ENCODE measurements at places on chromosomes 11 and 22. TPM values are rescaled to one million over a fixed set of nuclear protein-coding genes. Genes with fewer than 3 reads are reported as not detected.

The OR8A1 gene
- not detected for total RNA-seq

The TSSK2 gene
- not detected for total RNA-seq

The PKDREJ gene
- total RNA-seq = 0.04 TPM

The OR8D4 gene
- total RNA-seq = 0.04 TPM

The H19 gene
- total RNA-seq = not detected

The PGR gene
- total RNA-seq = 0.07 TPM

The YAP1 gene
- total RNA-seq = 32.0 TPM

The OR51B6 gene
- not detected for total RNA-seq

The AIFM3 gene
- total RNA-seq = 0.56 TPM

The OR5P2 gene
- total RNA-seq = not detected

The ENTHD1 gene
- total RNA-seq = not detected

The OR51B5 gene
- total RNA-seq = not detected

The B3GAT1 gene
- not detected for total RNA-seq

The DDTL gene
- 0.99 TPM for total RNA-seq

The RFPL3 gene
- total RNA-seq = not detected

The PDGFB gene
- total RNA-seq = 69.0 TPM

The ABCC8 gene
- total RNA-seq = not detected

The THY1 gene
- total RNA-seq = not detected

The PLEKHA7 gene
- total RNA-seq = 0.56 TPM

The TMEM191C gene
- total RNA-seq = 0.56 TPM

The NFAM1 gene
- total RNA-seq = not detected

The DDX10 gene
- total RNA-seq = 46.2 TPM

The CRACR2B gene
- total RNA-seq = 4.3 TPM

The ACAD8 gene
- 25.1 TPM for total RNA-seq

The TRIM49 gene
- total RNA-seq = not detected

The SERHL2 gene
- 3.4 TPM for total RNA-seq

The TREH gene
- not detected for total RNA-seq

The CCDC81 gene
- total RNA-seq = 0.53 TPM

The NAV2 gene
- 9.5 TPM for total RNA-seq

The TEX54 gene
- 0.26 TPM for total RNA-seq

The OR2D2 gene
- total RNA-seq = 0.18 TPM

The PNPLA2 gene
- total RNA-seq = 21.5 TPM

The TIMM8B gene
- 101 TPM for total RNA-seq

The SLC16A8 gene
- 0.20 TPM for total RNA-seq

The OR4C6 gene
- not detected for total RNA-seq

The THYN1 gene
- 82.0 TPM for total RNA-seq

The CALCA gene
- not detected for total RNA-seq

The UBXN1 gene
- total RNA-seq = 153 TPM

The XBP1 gene
- total RNA-seq = 168 TPM

The MUC5AC gene
- total RNA-seq = not detected

The PPARA gene
- total RNA-seq = 7.1 TPM

The PRDM10 gene
- total RNA-seq = 4.2 TPM

The SLC22A25 gene
- not detected for total RNA-seq

The JAML gene
- 0.35 TPM for total RNA-seq

The PLEKHB1 gene
- 0.42 TPM for total RNA-seq

The HTR3A gene
- total RNA-seq = not detected

The CHRM1 gene
- not detected for total RNA-seq

The OR10A4 gene
- total RNA-seq = not detected

The CALCB gene
- 0.07 TPM for total RNA-seq

The WT1 gene
- 0.25 TPM for total RNA-seq

The ARFGAP3 gene
- total RNA-seq = 60.3 TPM

Data from pulmonary artery endothelial cell (primary cell).